ENCODE measurements at places on chromosomes 13 and 19.
A peak's percentile ranks its signal among the peaks of the same experiment; 100 is the strongest.

DNA sequence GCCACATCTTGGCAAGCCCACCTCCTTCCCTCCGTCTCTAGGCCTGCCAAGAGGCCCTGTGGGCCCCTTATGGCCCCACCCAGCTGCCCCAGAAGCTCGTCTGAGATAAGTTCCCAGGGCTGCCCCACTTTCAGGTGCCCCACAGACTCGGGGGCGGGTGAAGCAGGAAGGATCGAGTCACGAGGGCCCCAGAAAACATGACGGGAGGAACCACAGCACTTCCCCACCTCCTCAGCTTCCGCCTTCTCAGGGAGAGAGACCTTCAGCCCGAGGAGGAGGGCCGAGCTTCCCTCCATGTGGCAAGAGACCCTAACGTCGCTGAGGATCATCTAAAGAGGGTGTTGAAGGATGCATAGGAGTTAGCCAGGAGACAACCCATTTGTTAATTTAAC lies 4.5 kb upstream of the IL12RB1 start:
- peak overlapping the region; percentile 83 for H3K27ac ChIP-seq
- no peaks in the 10 kb centered on the region for H3K27me3 ChIP-seq
- H3K36me3 ChIP-seq = no peaks in the 10 kb centered on the region
- H3K4me1 ChIP-seq = peaks cover 63% of the 10 kb centered on the region
- DNase-seq = peak; percentile 96

DNA sequence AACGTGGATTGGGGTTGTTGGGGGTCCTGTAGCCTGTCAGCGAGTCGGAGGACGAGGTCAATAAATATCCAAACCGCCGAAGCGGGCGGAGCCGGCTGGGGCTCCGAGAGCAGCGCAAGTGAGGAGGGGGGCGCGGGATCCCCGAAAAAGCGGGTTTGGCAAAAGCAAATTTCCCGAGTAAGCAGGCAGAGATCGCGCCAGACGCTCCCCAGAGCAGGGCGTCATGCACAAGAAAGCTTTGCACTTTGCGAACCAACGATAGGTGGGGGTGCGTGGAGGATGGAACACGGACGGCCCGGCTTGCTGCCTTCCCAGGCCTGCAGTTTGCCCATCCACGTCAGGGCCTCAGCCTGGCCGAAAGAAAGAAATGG lies 754 bp upstream of the SIX5 start:
- H3K36me3 ChIP-seq = peaks cover 4% of the 10 kb centered on the region
- no peak for DNase-seq
- H3K4me3 ChIP-seq = peak overlapping the region; percentile 70
- H3K27me3 ChIP-seq = peaks cover 35% of the 10 kb centered on the region

DNA sequence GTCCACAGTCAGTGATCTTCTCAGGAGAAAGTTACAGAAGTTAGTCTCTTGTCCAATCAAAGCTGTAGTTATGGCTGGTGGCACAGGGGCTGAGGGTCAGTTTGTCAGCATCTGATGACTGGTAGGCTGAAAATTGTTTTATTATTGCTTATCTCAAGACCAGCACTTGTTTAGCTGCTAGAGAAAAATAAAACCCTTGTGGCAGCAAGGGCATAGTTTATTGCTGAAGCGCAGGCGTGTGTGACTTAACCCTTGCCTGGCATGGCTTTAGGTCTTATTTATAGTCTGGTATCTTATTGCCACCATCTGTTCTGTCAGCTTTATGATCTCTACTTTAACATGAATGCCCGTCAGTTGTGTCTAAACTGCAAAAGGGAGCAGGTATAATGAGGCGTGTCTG lies 154.7 kb downstream of the USP12 start:
- DNase-seq = no peak
- no peak overlapping the region for H3K4me3 ChIP-seq
- H3K36me3 ChIP-seq = no peaks in the 10 kb centered on the region
- no peaks in the 10 kb centered on the region for H3K4me1 ChIP-seq
- no peak overlapping the region for H3K27ac ChIP-seq

DNA sequence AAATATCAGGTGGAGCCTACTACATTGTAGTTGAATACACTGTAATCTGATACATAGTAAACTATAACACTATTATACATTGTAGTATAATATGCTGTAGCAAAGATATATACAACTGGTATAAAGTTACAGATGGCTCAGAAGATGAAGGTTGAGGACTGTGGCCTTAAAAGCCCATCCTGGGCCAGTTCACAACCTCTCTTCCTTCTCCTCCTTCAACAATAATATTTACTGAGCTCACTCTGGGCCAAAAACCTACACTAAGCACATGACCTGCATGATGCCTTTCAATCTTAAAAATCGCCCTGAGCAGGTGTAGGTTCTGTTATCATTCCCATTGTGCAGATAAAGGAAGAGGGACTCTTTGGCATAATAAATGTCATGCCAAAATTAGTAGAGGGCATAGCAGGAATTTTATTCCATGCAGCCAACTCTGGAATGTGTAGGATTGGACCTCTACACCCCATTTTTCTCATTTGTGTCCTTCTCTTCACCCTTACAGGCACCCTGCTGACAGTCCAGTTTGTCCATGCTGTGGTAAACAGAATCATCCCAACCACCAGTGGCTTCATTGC lies 14.6 kb upstream of the SIN3B start:
- H3K27ac ChIP-seq = no peak overlapping the region
- H3K27me3 ChIP-seq = no peaks in the 10 kb centered on the region
- H3K4me3 ChIP-seq = no peak overlapping the region
- no peak for DNase-seq
- no peaks in the 10 kb centered on the region for H3K36me3 ChIP-seq

DNA sequence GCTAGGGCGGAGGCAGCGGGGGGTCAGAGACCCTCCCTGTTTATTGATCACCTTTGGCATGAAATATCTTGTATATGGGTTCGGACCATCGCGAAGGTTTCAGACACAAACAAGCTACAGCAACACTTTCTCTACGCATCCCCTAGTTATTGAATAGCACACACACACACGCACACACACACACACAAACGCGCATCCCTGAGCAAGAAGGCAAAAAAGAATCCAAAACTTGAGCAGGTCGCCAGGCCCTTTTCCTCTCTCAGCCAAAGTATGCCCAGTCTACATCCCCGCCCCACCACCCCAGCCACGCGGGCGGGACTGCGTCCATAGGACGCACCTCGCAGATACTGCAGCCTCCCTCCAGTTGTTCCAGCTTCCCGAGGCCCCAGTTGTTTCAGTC lies 16.0 kb downstream of the POU4F1 start:
- peaks cover 71% of the 10 kb centered on the region for H3K27me3 ChIP-seq
- DNase-seq = no peak
- H3K4me1 ChIP-seq = peaks cover 2% of the 10 kb centered on the region
- no peak overlapping the region for H3K27ac ChIP-seq

DNA sequence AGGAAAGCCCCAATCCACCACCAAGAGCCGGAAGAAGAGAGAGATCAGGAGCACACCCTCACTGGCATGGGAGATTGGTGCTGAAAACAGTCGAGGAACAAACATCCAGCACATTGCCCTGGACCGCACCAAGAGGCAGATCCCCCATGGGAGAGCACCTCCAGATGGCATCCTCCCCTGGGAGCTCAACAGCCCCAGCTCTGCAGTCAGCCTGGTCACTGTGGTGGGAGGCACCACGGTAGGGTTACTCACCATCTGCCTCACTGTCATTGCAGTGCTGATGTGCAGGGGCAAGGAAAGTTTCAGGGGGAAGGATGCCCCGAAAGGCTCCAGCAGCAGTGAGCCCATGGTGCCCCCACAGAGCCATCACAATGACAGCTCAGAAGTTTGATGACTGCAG lies 110.2 kb downstream of the STOML3 start:
- H3K36me3 ChIP-seq = no peaks in the 10 kb centered on the region
- no peak overlapping the region for H3K4me3 ChIP-seq
- no peak overlapping the region for H3K27ac ChIP-seq
- H3K4me1 ChIP-seq = no peaks in the 10 kb centered on the region

GRCh38 chr13:95457294-95457693 lies 95.2 kb upstream of the CLDN10 start:
- peaks cover 10% of the 10 kb centered on the region for H3K4me1 ChIP-seq
- H3K4me3 ChIP-seq = no peak overlapping the region
- peak; percentile 36 for DNase-seq
- H3K27me3 ChIP-seq = no peaks in the 10 kb centered on the region

GRCh38 chr13:24985107-24985506 lies 110.8 kb upstream of the PABPC3 start:
- H3K4me3 ChIP-seq = no peak overlapping the region
- H3K27ac ChIP-seq = no peak overlapping the region
- no peaks in the 10 kb centered on the region for H3K36me3 ChIP-seq

DNA sequence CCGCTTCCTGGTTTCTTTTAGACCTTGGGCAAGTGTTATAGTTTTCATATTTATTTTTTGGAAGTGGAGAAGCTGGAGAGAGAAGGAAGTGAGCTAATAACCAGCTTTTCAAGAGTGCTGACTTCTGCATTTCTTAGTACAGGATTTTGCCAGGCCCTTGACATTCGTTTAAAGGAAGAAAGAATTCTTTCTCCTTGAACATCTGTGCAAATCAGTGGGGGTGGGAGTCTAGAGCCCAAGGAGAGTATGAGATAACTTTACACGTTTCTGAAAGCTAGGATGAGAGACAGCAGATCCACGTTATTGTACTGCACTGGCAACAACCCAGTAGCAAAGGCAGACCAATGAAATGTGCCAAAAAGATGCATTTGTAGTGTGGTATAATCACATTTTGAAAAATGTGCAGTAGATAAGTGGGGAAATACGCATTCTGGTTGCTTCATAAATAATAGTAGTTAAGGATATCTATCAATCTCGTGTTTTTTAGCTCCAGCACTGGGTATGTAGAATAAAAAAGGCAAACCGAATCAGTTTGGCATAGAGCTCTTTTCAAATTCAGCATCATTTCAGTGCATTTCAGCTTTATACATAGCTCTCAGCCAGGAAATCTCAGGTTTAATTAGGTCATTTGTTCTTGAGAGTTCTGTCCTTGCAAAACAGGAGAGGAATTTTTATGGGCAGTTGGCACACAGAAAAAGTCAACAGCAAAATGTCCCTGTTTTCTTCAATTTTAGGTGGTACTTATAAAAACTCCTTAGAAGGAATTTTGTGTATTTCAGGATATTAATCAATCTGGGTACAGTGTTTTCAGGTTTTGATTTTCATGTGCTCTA lies 4.3 kb downstream of the RNF113B start:
- peaks cover 14% of the 10 kb centered on the region for H3K4me1 ChIP-seq
- no peak overlapping the region for H3K27ac ChIP-seq
- DNase-seq = no peak
- H3K4me3 ChIP-seq = no peak overlapping the region

GRCh38 chr19:33486936-33487811 lies 34.4 kb downstream of the PEPD start:
- H3K27ac ChIP-seq = no peak overlapping the region
- H3K36me3 ChIP-seq = no peaks in the 10 kb centered on the region
- H3K4me3 ChIP-seq = no peak overlapping the region
- no peaks in the 10 kb centered on the region for H3K27me3 ChIP-seq
- no peaks in the 10 kb centered on the region for H3K4me1 ChIP-seq
- DNase-seq = no peak

DNA sequence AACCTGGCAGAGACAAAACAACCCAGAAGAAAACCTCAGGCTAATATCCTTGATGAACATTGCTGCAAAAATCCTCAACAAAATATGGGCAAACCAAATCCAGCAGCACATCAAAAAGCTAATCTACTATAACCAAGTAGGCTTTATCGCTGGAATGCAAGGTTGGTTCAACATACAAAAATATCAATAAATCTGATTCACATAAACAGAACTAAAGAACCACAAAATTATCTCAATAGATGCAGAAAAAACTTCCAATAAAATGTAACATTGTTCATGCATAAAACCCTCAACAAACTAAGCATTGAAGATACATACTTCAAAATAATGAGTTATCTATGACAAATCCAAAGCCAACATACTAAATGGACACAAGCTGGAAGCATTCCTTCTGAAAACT lies 8.8 kb downstream of the ZNF724 start:
- peaks cover 42% of the 10 kb centered on the region for H3K36me3 ChIP-seq
- no peak overlapping the region for H3K4me3 ChIP-seq
- no peak for DNase-seq
- H3K27me3 ChIP-seq = no peaks in the 10 kb centered on the region

- peaks cover 22% of the 10 kb centered on the region for H3K27me3 ChIP-seq
- no peak for DNase-seq
- no peaks in the 10 kb centered on the region for H3K4me1 ChIP-seq
- H3K36me3 ChIP-seq = no peaks in the 10 kb centered on the region
Measured at GRCh38 chr19:48568345-48568886, 16.4 kb downstream of the SULT2B1 start.
